ENCODE measurements at places on chromosomes 5 and 9.

GRCh38 chr9:118991366-118992285 is 377.6 kb downstream of the BRINP1 start:
- no peak for DNase-seq

DNA sequence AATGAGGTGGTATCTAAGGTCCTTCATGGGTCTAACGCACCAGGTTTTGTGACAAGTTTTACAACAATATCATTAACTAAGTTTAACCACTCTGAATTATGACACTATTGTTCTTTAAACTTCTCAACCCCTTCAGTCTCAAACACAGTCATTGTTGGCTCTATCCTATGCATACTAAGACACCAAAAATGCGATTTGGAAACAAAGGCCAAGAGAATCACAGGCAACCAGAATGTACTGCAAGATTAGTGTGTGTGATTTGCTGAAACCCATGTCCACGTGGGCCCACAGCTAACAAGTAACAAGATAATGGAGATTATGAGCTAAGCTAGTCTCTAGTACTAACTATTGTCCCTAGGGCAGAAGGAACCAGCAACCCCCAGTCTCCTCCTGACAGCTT is 142.2 kb upstream of the RANBP3L start:
- DNase-seq: no peak

- DNase-seq: no peak
These were observed 576.2 kb upstream of the CLINT1 start for GRCh38 chr5:158435161-158435616.

DNA sequence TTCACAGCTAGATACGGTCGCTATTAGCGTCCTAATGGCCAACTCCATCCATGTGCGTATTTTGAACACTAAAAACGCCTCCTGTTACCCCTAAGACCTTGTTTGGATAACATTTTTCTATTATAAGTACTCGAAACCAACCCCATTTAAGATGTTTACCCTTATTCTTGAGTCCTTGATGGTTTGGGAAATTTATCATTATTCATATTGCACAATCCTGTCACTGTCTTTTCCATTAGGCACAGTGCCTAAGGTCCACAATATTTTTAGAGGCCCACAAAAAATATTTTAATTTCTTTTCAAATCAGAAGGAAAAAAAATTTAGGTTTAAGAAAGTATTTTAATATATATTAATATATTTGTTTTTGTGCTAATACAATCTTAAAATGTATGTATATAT is 1.3 kb upstream of the LIFR start:
- DNase-seq: no peak

DNA sequence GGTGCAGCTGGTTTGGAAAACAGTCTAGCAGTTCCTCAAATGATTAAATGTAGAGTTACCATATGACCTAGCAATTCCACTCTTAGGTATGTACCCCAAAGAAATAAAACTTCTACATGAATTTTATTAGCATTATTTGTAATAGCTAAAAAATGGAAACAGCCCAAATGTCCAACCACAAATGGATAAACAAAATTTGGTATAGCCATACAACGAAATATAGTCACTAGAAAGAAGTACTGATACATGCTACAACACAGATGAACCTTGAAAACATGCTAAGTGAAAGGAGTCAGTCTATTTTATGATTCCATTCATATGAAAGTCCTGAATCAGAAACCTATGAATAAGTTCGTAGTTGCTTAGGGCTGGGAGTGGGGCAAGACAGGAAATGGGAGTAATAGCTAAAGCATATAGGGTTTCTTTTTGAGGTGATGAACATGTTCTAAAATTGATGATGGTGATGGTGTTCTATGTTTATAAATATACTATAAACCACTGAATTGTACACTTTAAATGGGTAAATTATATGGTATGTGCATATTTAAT is 6.3 kb downstream of the GDF9 start:
- DNase-seq: no peak

GRCh38 chr9:97046228-97046627 is 7.3 kb upstream of the CTSV start:
- no peak for DNase-seq

- DNase-seq: no peak
These were observed 50.9 kb downstream of the VCAN start for GRCh38 chr5:83522446-83522845.

DNA sequence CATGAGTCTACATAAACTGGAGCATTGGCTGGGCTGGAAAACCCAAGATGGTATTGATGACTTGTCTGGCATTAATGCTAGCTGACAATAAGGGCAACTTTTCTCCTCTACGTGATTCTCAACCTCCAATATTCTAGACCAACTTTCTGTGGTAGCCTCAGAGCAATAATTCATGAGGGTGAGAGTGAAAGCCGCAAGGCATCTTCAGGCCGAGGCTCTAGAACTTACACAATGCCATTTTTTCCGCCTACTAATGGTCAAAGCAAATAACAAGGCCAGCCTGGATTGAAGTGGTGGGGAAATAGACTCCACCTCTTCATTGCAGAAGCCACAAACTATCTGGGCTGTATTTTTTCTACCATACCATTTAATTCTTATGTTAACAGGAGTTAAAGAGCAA is 267.4 kb downstream of the GABRG2 start:
- no peak for DNase-seq

DNA sequence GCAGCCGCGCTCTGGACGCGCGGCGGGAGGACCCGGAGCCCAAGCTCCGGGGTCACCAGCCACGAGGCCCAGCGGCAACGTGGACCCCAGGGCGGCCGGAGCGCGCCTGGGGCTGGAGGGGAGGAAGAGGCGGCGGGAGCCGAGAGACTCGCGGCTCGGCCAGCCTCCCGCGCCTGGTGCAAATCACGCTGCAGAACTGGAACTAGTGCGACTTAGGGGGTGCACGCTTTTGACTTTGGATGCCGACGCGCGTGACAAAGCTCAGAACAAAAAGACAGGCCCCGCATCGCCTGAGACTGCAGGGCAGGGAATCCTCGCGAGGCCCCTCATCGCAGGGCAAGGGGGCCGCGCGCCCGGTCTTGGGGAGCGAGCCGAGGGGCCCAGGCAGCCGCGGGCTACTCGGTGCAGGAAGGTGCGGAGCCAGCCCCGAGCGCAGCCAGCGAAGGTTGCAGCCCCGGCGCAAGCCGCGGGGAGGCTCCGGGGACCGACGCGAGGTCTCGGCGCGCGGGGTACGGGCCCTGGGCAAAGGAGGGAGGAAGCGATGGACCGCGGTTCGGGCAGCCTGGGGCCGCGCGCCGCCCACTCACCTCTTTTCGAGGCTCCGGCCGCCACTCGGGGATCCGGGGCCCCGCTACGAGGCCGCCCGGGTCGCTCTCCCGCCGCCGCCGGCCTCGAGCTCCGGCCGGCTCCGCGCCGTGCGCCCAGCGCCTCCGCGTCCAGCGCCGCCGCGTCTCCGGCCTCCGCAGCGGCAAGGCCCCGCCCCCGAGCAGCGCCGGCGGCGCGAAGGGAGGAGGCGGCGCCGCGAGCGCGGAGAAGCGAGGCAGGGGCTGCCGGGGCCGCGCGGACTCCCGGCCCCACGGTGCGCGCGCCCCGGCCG is at the start of gene GOLM1:
TSS of gene GOLM1 (minus strand) at position 735 of the 877 bp plus-strand sequence. CDS start 20,238 bp downstream, outside the sequence.
- DNase-seq: no peak

- DNase-seq: no peak
These were observed 7.3 kb upstream of the RIGI start for GRCh38 chr9:32533336-32533735.

DNA sequence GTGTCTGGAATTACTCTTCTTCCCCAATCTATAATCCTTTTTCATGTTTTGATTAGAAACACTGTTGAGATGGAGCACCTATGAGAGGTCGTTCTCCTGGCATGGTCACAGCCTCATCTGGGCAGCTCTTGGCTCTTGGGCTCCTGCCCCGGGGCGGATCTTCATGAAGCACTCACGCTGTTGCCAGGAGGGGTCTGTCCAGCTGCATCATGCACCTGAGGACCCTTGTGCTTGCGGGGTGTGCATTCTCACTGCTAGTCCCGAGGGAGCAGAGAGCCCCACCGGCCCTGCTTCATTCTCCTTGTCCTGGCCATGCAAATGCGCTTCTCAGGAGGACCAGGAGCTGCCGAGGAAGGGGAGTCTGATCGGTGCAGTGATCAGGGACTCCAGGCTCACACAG is 117.6 kb upstream of the S1PR3 start:
- no peak for DNase-seq

GRCh38 chr9:136526625-136527066 is 19.2 kb downstream of the NOTCH1 start:
- DNase-seq: no peak

GRCh38 chr5:129631961-129632360 is 115.9 kb upstream of the MINAR2 start:
- no peak for DNase-seq

- no peak for DNase-seq
These were observed 3.7 kb downstream of the SEMA4D start for GRCh38 chr9:89494199-89494598.

DNA sequence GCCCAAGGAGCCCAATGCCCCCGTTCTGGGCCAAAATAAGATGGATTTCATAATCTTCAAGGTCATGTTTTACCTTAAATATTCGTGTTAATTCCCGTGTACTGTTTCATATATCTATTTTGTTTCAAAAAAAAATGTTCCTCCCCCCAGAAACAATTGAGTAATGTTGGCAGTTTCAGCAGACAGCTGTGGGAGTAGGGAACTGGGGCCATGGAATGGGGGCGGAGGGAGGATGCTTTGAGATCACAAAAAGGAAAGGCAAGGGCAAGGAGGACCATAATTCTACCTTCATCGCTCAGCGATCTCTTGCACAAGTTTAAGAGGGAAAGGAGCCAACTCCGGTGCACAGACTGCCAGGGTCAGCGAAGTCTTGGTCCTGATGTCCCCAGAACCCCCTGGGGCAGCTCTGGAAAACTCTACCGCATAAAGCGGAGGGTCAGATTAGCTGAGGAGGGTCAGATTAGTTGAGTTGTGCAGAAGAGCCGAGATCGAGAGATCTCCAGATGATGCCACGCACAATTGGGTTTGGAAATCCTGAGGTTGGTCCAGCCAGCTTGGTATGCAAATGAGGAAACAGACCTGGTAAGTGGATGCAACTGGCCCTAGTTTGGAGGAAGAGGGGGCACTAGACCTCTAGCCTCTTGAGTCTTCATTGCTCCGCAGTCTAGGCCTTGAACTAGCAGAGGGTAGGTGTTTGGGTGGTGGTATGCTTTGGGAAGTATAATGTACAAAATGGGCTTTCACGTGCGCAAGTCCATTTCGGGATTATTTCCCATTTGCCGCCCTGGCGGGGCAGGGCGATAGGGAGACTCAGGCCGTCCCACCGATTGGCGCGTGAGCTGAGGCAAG is 24.0 kb downstream of the CDKN2A start:
- no peak for DNase-seq

DNA sequence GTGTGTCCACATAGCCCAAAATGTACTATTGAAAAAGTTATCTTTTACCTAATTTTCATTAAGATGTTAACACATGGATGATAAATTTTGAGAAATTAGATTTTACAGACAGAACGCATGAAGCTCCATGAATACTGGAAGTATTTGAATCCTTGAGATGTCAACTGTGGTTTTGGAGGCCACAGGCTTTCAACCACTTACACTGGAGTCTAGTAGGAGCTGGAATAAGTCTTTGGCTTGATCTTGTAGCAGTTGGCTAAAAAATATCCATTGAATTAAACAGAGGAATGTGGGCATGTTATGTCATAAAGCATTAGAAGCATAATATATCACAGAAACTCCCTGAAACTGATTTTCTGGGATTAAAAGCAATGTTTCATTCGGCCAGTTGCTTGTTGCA is 52.9 kb downstream of the CAMK4 start:
- no peak for DNase-seq

DNA sequence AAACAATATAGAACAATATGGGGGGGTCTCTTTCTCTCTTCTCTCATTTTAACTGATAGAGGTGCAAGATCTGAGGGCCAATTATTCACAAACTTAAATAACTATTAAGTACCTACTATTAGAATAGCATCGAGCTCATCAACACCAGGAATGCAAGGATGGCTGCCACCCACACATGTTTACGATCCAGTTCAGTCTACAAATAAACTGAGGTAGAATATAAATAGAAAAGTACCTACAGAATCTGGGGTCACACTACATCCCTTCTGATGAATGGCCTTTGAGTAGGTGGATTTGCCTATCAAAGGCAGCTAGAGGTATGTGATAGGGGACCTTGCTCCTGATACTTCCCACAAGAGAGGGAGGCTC is 91.8 kb upstream of the ZNF366 start:
- DNase-seq: no peak

DNA sequence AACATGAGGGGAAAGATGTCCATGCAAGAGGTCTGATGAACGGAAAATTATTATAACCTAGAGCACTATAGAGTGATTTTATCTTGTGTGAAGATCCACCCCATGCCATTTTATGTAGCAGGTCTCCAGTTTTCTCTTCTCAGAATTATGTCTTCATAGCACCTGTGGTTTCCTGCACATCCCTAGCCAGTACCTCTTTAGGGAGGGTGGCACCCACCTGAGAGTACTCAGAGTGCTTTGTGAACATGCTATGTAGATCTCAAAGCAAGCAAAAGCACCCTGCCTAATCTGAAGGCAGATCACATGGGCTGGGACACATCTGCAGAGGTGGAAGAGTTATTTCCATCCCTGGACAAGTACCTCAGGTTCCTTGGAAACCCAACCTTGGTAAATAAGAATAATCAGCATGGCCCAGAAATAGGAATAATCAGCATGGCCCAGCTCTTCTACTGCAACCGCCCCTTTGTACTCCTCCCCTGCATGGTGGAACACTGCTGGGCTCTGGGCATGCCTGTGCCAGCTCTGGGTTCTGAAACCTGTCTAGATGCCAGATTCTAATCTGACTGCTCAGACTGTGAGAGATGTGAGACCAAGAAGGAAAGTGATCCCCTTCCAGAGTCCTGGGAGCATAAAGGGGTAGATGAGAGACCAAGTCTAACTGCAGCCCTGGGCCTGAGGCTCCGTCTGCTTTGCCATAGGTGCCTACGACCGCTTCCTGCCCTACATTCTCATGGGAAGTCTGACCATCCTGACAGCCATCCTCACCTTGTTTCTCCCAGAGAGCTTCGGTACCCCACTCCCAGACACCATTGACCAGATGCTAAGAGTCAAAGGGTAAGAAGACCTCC is 23.7 kb downstream of the SLC22A5 start:
- DNase-seq: no peak

DNA sequence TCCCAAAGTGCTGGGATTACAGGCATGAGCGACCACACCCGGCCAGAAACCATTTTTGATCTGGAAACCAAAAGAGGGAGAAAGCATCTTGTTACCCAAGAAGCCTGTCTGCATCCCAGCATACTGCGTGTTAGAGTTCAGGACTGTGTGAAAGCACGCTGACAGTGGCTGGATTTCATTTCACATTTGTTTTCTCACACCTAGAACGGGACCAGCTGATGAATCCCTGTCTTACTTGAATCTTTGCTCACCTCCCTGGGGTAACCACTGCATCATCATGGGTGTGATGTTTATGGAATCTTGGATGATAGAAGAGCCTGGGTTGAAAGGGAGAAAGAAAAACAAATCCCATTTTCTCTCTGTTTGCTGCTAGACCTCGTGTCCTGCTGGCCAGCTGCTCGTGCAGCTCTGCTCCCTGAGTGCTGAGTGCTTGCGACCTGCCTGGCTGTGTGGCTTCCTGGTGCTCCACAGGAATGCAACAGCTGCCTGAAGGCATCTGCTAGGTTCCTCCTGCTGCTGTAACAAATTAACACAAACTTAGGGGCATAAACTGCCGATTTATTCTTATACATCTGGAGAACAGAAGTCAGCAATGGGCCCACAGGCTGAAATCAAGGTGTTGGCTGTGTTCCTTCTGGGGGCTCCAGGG is 378.3 kb upstream of the DAP start:
- no peak for DNase-seq

GRCh38 chr9:25302601-25303000 is 375.6 kb downstream of the TUSC1 start:
- DNase-seq: no peak

- DNase-seq: no peak
These were observed 1.5 kb downstream of the SHROOM1 start for GRCh38 chr5:132828846-132829494.

GRCh38 chr9:133492061-133493021 is 13.4 kb upstream of the SLC2A6 start:
- DNase-seq: no peak
